ENCODE measurements at places on chromosomes 6 and 20.

- DNase-seq: no peak
Observed at GRCh38 chr6:93571346-93571745, 152.0 kb upstream of the EPHA7 start.

DNA sequence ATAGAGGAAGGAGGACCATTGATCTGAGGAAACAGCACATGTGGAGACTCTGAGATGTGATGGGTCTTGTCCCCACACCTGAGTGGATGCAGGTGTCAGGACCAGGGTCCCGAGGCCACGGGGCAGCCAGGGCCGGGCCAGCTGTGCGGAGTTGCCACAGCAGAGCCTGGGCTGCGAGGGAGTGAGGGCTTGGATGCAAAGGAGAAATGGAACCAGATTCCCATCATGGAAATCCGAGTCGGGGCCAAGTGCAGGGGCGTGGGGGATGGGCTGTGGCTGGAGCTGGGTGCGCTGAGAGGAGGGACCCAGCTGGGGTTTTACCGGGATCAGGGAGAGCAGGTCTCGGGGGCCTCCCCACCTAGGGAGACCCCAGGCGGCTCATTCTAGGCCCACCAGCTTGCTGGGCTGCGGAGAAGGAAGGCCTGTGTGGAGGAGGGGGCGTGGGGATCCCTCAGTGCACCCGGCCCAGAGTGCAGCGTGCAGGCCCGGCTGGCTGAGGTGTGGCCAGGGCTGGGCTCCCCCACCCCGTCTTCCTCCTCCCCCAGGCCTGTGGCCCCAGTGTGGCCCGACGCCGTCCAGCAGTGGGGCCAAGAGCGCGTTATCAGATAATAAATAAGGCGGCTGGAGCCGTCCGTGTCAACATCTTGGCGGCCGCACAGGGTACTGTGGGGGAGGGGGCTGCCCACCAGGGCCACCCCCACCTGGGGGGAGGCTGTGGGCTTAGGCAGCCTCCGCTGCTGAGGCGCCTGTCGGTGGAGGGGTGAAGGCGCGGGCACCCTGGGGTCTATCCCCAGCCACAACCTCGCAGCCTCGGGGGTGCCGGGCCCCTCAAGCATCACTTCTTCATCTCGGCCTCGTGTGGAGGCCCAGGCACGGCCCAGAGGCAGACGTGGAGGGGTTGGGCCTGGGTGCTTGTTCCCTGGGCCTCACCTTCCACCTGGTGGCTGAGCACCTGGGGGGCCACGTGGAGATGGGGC is 17.2 kb downstream of the GATA5 start:
- no peak for DNase-seq

GRCh38 chr6:45898941-45899682 is 116.5 kb downstream of the CLIC5 start:
- no peak for DNase-seq

DNA sequence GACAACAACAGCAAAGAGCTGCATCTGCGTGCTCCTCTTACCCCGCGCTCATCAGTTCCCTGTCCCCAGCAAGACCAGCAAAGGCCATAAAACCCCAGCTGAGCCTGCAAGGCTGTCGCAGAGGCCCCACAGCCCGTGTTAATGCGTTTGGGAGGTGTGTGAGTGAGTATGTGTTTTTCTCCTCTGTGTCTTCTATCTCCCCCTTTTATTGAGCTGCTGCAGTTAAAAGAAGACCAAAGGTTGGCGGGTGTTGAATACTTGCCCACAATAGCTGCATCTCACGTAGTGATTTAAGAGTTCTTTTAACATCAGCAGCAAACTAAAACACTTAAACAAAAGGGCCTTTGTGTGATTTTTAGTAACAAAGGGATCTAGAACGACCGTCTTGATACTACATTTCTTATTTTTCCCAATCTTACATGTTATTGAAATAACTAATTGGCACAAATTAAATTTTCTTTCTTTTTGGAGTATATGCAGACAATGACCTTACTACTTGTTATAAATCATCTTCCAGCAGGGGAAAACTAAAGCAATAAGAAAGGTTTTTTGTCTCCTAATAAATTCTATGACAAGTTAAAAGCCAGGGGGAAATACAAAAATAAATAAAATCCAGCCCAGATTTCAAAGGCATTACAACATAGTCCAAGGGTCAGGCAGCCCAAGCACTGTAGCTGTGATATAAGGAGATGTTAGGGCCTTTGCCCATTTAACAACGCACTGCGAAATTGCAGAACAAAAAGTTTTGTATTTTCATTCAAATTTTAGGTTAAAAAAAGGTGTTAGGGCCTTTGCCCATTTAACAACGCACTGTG is 27.2 kb upstream of the CNKSR3 start:
- no peak for DNase-seq

- DNase-seq: no peak
Observed at GRCh38 chr6:3319610-3320200, 61.0 kb downstream of the PSMG4 start.

GRCh38 chr20:23363257-23363649 is 1.3 kb downstream of the GZF1 start:
- DNase-seq: no peak

DNA sequence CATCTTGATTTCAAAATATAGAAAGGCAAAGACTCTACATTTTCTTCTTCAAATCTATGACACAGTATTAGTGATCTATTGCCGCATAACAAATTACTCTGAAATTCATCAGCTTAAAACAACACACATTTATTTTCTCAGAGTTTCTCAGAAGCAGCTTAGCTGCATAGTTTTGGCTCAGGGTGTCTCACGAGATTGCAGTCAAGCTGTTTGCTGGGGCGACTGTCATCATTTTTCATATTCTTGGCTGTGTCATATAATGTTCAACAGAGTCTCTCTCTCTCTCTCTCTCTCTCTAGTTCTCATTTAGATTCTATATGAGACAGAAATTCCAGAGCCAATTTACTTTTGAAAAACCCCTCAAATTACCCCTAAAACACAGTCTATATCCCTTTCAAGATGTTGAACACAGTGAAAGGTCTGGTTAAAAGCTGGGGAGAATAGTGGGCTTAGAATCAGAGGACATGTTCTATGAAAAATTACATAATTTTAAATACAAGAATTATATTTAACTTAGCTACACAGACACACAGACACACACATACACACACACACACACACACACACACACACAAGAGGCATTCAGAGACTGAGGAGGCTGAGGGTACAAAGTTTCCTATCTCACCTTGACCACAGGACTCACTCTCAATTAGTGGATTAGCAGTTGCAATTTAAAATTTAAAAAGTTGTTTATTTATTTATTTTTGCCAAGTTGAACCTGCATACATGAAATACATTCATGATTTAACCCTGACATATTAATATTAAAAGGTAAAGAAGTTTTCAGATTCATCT is 86.7 kb downstream of the MKKS start:
- DNase-seq: peak; percentile 70

DNA sequence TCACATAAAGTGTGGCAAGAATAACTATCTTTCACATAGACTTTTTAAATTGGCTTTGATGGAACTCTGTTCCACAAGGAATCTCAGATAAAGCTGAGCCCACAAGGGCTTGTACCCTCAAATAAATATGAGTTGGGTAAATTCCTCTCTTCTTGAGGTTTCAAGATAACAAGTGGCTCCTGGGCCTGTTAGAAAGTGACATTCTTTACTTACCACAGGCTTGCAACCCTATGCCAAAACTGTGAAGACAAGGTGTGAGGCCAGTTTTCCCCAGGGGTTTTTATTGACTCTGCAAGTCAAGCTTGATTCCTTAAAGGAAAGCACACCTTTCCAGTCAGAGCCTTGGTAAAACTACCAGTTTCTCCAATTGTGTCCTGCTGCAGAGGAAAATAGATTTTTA is 664.8 kb upstream of the GJE1 start:
- no peak for DNase-seq

GRCh38 chr6:17730078-17730704 is 23.5 kb upstream of the NUP153 start:
- no peak for DNase-seq

GRCh38 chr6:79705456-79705995 is 74.4 kb downstream of the SH3BGRL2 start:
- no peak for DNase-seq

GRCh38 chr20:57689745-57690481 is 19.9 kb downstream of the PMEPA1 start:
- no peak for DNase-seq

DNA sequence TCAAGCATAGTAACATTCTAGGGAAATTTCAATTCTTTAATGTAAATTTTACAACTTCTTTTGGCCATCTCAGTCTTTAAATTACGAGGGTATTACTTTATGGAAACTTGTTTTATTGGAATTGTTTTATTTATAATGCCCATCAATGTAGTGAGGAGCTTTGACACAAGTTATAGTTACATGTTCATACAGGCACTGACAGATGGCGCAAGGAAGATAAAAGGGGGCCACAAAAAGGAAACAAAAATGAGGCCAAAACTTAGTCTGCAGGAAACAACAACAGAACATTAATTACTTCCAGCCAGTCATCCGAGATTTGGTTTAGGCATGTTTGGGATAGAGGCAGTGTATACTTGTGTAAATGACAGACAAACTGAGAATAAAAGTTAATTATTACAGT is 18.3 kb downstream of the SESN1 start:
- DNase-seq: peak; percentile 16

DNA sequence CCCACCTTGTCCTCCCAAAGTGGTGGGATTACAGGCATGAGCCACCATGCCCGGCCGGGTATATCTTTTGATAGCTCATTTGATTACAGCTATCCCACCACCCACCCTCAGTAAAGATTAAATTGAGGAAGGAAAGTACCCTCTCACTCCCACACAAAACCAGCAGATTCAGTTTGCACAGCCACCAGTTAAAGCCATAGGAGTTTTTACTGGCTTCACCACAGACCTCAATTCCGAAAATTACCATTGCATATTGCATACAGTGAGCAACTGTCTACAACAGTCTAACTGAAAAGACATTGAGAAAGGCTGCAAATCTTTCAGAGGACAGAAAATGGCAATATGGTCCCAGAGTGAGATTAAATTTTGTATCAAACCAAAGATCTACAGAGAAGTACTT is 34.9 kb downstream of the ESF1 start:
- DNase-seq: no peak

DNA sequence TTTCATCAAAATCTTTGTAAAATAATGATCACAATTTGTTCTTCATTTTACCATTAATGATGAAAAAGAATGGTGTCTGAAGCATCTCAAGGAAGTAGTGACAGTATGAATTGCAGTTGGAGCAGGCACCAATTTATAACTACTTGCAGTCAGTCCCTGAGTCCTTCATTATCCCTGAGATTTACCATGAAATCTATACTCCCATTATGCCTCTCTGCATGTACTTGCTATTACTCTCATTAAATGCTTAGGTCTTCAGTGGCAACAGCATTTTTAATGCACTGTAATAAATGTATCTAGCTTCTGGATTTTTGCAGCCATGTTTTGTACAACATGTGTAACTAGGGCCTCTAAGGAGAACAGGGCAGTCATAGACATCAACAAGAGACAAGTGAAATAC is 708.8 kb downstream of the EYS start:
- DNase-seq: no peak

DNA sequence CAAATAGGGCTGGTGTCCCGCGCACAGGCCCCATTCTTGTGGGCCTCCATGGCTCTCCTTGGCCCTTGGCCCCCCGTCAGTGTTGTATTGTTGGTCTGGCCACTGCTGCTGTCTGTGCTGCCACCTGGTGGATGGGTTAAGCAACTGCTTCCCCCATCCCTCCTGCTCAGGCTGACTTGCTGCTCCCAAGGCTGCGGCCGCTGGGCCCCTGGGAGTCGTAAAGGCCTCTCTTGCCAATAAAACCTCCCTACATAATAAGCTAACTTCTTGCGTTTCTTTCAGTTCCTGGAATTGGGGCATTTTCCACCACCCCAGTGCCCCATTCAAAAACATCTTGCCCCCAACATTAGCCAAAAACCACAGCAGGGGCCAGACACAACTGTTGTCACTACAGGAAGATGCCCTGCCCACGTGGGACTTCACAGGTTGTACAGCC is 27.1 kb downstream of the CD83 start:
- peak; percentile 66 for DNase-seq
